ENCODE measurements at places on chromosomes 4 and X.
A peak's percentile ranks its signal among the peaks of the same experiment; 100 is the strongest.

DNA sequence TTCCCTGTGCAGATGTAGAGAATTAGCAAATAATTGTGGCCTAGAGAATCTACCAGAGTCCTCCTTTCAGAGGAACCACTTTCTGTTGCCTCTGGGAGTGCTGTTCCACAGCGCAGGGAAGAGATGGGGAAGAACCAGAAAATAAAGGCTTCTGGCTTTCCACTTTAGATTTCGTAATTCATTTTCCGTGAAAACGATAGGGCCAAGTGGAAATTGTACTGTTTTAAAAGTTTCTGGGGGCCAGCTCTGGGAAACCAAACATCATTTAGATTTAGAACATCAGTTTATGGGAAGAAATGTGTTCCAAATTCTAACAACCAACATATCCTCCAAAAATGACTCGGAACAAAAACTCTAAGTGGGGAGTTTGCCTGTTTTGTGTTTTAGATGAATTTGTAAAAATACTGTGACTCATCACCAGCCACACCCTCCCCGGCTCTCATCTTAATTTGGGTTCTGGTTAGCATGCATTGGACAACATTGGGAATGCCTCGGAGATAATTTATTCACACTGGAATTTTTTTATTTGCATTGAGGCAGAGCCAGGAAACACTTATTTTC is 65.2 kb upstream of the LNX1 start:
- no peak for DNase-seq

GRCh38 chr4:183830438-183830985 is 74.6 kb upstream of the STOX2 start:
- DNase-seq = no peak

GRCh38 chrX:10008483-10009056 is 41.4 kb downstream of the CLDN34 start:
- DNase-seq = no peak

GRCh38 chr4:100936661-100937375 is 410.5 kb downstream of the PPP3CA start:
- no peak for DNase-seq

GRCh38 chr4:56400560-56400959 is 13.3 kb upstream of the AASDH start:
- no peak for DNase-seq

GRCh38 chr4:169952236-169953002 is 73.8 kb downstream of the MFAP3L start:
- no peak for DNase-seq

- DNase-seq = no peak
Observed at GRCh38 chr4:123524958-123525628, 128.5 kb downstream of the SPRY1 start.

DNA sequence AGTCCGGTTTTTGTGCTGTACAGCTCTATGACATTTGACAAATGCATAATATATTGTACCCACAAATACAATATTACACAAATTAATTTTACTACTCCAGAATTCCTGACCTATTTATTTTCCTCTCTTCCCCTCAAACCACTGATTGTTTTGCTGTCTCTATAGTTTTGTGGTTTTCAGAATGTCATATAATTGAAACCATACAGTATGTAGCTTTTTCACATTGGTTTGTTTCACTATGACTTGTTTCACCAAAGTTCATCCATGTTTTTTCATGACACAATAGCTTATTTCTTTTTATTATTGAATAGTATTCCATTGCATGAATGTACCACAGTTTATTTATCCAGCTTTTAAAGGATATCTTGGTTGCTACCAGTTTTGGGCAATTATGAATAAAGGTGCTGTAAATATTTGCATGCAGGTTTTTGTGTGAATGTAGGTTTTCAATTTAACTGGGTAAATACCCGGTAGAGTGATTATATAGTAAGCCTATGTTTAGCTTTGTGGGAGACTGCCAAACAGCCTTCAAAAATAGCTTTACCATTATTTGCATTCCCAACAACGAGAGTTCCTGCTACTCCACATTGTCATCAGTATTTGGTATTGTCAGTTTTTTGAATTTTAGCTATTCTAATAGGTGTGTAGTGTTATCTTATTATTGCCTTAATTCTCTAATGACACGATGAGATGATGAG is 25.9 kb downstream of the RNF175 start:
- no peak for DNase-seq

- peak; percentile 93 for DNase-seq
Observed at GRCh38 chrX:154368630-154369448, 5.6 kb downstream of the FLNA start.

- DNase-seq = no peak
Observed at GRCh38 chr4:71235311-71236201, 103.3 kb upstream of the SLC4A4 start.

- no peak for DNase-seq
Observed at GRCh38 chr4:156101571-156101970, 147.9 kb upstream of the CTSO start.

DNA sequence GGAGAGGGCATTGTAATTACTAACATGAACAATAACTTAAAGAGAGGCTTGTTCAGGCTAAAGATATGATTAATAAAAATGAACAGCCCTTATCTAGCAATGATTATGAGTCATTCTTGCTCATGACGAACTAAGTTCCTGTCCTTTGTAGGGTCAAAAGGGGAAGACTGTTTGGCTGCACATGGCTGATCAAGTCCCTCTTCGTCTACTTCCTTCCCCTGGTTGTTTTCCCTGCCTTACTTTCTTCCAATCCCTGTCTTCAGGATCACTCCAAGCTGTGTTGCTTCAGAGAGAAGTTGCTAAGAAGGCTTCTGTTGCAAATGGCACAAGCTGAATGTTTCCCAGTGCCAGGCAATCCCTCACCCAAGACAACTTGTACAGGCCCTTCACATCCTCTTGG is 115.0 kb upstream of the HS3ST1 start:
- DNase-seq = no peak

- no peak for DNase-seq
Observed at GRCh38 chr4:155620637-155621036, 46.0 kb upstream of the GUCY1A1 start.

- no peak for DNase-seq
Observed at GRCh38 chr4:120062663-120063195, 3.9 kb downstream of the MAD2L1 start.

GRCh38 chr4:71334465-71334882 is 4.3 kb upstream of the SLC4A4 start:
- DNase-seq = no peak

Data from stimulated activated naive CD8-positive, alpha-beta T cell treated with anti-CD3 and anti-CD28 coated beads, Interleukin-15, Interleukin-2, amounts not matched to agents 100 U/mL and 50 U/mL, for 24 hours (primary cell).